ENCODE measurements at places on chromosomes 6 and 20.

DNA sequence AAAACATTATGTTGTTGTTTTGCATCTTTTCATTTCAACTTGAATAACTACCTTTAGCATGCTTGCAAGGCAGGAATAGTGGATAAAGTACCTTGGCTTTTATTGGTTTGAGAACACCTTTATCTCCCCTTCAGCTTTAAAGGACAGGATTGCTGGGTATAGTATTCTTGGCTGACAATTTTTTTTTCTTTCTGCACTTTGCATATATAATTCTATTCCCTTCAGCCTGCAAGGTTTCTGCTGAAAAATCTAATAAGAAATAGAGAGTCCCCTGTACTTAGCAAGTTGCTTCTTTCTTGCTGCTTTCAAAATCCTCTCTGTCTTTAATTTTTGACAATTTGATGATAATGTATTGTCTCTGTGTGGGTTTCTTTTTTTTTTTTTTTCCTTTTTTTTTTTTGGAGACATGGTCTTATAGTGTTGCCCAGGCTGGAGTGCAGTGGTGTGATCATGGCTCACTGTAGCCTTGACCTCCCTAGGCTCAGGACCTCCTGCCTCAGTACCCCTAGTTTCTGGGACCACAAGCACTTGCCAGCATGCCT lies 47.1 kb downstream of the SMAP1 start:
- no peak for DNase-seq

DNA sequence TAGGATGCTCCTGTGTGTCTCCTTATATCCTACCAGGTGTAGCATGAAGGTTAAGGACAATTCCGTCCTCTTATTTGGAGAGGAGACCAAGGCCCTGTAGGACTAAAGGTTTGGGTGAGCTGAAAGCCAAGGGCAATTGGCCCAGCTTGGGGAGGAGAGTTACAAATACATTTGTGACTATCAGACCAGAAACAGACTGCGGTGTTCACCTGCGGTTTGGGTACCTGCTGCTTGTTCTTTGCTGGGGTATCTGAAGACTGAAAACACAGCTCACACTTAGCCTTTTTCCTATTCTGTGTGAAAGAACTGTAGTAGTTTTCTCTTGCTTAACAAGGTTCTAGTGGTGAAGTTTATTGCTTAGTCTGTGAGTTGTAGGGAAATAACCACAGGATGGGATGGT lies 55.0 kb downstream of the ESR1 start:
- no peak for DNase-seq

DNA sequence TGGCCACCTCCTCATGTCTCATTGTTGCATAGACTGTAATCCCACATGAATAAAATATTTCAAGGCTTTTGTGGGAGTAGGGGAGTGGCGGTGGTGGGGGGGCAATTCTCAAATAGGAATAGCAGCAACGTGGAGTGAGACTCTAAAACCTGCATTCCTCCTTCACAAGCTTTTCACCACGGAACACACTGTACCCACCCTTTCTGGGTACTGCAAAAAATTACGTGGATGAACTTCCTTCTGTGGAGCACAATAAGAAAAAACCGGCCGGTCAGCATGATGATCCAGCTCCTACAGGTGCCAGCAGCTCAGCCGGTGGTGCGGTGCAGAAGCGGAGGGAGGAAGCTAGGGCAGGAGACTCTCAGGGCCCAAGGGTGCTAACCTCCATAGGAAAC lies 930 bp upstream of the RRAGD start:
- no peak for DNase-seq

DNA sequence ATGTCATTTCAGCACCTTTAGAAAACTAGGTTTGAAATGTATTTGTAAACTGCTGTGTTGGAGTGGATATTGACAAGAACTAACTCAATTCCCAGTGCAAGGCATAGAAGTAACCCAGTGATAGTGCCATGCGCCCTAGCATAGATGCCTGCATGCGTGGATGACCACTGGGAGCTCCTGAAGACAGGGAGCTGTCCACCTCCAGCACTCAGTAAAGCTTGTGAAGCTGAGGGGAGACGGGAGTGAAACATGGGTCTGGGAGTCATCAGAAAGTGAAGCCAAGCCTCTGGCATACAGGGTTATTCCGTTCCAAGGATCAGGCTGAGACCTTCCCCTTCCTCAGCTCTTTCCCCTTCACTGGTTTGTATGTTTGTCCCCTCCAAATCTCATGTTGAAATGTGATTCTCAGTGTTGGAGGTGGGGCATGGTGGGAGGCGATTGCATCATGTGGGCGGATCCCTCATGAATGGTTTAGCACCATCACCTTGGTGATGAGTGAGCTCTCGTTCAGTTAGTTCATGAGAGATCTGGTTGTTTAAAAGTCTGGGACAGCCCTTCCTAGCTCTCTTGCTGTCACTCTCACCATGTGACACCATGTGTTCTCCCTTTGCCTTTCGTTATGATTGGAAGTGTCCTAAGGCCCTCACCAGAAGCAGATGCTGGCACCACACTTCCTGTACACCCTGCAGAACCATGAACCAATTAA lies 146.5 kb upstream of the FERMT1 start:
- DNase-seq = no peak

DNA sequence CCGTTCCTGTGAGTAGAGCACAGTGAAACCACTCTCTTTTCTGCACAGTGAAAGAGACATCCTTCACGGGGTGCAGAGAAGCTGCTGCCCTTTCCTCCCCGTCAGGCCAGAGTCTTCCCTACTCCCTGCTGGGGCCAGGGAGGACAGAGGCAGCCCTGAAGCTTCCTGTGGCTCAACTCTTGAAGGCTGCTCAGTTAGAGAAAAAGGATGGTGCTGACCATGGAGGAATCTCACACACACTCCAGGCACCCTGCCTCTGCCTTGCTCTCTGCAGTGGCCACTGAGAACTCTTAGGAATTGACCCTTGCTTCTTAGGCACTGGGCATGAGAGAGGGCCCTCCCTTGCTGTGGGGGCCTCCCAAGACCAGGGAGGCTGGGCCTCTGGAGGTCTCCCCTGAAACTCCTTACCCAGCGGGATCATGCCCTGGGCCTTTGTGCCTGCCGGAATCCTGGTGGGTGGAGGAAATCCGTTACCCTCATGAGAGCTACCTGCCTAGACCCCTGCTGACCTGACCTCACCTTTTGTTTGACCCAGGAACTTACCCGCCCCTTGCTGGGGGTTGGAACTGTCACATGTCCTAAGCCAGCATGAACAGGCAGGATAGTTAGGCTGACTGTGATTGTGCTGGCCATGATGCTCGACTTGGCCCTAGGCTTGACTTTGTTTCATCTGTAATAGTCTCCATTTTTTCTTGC lies 65.0 kb upstream of the CD93 start:
- no peak for DNase-seq

DNA sequence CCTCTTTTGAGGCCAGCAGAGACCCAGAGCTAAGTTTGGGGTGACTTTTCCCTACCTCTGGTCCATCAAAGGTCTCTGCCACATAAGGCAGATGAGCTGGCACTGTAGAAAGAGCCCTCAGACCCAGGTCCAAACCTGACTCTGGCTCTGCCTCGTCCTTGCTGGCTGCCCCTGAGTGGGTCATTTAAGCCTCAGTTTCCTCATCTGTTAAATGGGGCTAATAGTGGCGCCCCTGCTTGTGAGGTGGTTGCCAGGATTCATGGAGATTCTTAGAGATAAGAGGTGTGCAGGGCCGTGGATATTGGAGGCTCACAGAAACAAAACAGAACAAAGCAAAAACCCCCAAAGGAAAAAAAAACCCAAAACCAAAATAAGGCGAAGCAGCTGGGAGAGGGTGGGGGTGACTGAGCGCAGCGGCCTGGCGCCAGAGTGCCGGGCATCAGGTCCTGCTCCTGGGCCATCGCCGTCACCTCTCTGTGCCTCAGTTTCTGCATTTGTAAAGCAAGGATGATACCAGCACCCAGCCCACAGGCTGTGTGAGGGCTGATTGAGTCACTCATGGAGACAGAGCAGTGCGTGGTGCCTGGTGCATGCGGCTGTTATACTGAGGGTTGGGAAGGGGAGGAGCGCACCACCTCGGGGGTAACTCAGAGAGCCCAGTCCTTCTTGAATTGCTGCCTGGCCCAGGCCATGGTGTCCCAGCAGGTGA lies 133.8 kb upstream of the PTPN1 start:
- no peak for DNase-seq

- DNase-seq = no peak
These were observed 26.4 kb downstream of the ABHD12 start for GRCh38 chr20:25364180-25364788.

GRCh38 chr6:15875797-15876196 lies 213.0 kb upstream of the DTNBP1 start:
- DNase-seq = no peak

- DNase-seq = no peak
These were observed 50.1 kb downstream of the SLC9A8 start for GRCh38 chr20:49862607-49863200.

DNA sequence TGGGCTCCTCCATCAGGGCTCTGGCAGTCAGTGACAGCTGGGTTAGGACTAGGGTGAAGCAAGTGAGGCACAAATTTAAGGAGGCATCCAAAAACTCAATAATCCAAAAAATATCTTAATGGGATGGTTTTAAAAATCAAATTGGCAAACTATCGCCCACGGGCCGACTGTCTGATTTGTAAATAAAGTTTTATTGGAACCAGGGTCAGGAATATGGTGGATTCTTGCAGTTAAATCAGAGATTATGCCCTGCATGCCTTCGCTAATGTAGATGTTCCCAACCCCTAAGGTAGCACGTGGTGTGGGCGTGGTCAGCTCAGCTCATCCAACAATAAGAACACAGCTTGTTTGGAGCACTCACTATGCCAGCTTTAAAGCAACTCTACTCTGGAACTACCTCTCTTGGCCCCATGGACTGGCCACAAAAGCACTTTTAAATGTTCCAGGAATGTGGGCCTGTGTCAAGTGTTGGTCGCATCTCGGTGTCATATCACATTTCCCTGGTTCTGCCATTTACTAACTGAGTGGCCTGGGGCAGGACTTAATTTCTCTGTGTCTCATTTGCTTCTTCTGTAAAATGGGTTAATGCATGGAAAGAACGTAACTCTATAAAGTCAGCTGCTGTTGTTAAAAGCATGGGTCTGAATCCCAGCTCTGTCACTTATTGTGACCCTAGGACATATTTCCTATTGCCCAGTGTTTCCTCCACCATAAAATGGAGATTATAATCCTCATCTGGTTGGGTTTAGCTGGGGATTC lies 7.0 kb downstream of the TP53RK start:
- DNase-seq = no peak

DNA sequence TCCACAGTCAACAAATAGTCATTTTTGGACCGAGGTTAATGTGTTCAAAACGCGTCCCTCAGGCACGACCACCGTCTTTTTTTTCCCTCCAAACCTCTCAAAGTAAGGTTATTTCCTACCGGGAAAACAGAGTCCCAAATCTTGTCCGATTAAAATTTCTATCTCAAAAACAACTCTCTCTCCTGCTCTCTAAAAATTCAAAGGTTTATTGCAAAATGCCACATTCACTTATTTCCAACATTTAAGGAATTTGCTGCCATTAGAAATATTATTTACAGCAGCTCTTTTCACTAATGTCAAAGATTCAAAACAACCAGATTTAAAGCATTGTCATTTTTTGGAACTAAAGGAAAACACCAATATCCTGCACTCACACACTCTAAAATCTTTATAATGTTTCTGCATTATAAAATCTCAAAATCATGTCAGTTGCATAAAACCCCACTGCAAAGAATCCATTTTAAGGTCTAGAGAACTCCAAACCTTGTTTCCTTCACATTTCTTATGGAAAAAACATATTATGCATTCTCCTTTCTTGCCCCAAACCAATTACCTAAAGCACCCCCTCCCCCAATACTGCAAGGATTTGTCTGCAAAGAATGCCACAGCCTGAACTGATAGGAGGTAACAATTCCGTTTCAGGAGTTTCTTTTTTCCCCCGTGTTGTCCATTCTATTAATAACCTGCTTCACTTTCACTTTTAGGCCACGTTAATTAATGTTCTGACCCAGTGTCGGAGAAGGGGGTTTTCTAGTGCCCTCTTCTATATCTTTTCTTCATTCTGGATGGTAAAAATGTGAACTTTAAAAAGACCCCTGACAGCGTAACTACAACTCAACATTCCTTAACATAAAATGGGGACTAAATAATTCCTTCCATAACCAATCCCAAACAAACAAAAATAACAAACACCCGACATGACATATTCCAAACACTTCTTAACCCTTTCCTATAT lies 1.4 kb downstream of the NRN1 start:
- DNase-seq = no peak

- no peak for DNase-seq
These were observed 23.3 kb downstream of the NRSN1 start for GRCh38 chr6:24149296-24149695.

DNA sequence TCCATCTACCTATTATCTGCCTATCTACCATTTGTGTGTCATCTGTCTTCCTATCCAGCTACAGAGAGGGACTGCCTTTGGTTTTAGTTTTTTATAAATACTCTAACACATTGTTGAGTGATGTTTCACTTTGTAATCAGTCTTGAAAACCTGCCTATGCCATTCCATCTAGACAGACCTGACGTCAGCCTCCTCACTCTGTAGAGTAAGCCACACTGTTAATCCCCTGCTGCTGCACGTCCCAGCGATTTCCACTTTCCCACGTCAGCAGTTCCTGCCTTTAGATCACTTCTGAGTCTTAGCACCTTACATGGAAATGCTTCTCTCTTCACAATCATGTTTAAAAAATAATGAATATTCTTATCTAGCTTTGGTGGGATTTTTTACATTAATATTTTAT lies 54.8 kb downstream of the PLG start:
- no peak for DNase-seq

GRCh38 chr6:35185302-35185681 lies 28.5 kb upstream of the SCUBE3 start:
- no peak for DNase-seq

DNA sequence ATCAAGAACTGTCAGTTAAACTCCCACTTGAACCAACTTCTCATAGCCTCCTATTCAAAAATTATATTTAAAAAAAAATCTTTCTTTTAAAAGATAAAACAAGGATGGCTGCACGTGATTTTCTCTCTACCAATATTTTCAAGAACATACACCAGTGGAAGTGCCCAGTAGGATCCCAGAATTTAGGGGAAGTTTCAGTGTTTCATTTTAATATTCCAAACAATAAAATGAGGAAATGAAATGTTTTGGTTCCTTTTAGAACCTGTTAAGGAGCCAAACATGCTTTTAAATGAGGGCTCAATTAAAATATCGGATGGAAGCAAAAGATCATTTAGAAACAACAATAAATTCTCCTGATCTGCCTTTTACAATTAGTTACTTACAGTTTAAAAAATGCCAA lies 26.4 kb upstream of the PRELID3B start:
- DNase-seq = no peak
